ENCODE measurements at places on chromosomes 3 and 15.

GRCh38 chr3:125058959-125059358 is 3.2 kb upstream of the HEG1 start:
- no peak for DNase-seq

DNA sequence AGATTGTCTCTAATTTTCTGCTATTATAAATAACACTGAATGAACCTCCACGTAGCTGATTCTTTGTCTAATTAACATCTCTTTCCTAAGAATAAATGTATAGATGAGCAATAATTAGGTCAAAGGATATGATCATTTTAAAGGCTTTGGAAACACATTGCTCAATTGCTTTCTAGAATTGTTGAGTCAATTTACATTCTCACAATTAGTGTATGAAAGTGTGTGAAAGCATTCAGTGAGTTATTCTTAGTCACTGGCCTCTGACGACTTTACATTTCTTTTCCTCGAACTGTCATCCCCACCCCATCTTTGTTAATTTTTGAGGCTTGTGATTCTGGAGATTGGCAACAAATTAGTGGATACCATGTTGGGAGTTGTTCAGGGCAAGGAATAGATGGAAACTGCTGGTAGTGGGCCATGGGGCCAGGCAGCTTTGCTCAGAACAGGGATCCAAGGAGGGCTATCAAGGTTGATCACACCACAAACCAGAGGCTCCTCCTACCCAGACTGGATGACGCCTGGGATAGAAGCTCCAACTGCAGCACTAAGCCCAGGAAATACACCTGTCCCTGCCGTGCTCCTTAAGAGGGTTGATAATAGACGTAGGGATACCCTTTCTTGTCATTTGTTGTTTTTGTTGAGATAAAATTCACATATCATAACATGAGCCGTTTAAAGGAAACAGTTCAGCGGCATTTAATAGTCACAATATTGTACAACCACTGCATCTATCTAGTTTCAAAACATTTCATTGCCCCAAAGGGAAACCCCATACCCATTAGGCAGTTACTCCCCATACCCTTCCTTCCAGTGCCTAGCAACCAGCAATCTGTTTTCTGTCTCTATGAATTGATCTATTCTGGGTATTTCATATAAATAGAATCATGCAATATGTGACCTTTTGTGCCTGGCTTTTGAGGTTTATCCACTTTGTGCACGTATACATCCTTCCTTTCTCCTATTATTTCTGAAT is 27.9 kb downstream of the EIF1B start:
- peak; percentile 29 for DNase-seq

DNA sequence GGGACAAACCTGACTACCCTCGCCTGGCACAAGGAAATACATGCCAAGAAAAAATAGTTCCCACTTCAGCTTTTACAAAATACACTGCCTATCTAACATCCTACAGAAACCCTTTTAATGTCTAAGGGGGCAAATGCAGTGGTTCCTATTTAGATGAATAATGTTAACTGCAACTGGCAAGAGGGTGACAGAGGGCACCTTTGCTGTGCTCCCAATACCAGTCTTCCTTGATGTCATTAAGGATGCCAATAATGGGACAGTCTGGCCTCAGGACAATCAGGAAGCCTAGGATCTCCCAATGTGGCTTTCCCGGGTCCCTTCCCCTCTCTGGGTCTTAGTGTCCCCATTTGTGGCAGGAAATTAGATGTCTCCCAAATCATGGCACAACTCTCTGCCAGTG is 13.9 kb downstream of the CSRNP1 start:
- DNase-seq, result no peak

GRCh38 chr3:88480822-88481221 is 331.1 kb downstream of the C3orf38 start:
- DNase-seq, result peak; percentile 0

DNA sequence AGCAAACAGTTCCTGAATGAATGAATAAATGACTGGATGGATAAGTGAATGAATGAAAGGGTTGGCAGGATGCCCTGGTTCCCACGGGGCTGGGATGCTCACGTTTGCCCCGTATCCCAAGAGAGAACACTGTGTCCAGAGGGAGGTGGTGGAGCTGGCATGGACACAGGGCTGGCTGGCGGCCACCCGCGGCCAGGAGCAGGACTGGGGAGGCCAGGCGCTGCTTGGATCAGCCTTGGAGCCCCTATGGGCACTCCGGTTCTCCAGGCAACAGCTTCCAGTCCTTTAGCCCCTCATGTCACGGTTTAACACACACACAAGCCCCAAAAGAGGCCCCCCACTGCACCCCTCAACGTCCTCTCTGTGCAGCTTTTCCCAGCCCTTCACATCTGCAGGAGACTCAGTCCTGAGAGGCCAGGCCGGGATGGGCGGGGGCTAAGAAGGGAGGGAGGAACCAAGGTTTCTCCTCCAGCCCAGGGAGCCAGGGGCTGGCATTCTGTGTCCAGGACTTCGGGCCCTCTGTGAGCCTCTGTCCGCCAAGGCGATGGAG is 86.0 kb upstream of the ALDH1L1 start:
- peak; percentile 47 for DNase-seq

GRCh38 chr15:95284933-95285421 is 1045.5 kb upstream of the NR2F2 start:
- DNase-seq, result no peak

DNA sequence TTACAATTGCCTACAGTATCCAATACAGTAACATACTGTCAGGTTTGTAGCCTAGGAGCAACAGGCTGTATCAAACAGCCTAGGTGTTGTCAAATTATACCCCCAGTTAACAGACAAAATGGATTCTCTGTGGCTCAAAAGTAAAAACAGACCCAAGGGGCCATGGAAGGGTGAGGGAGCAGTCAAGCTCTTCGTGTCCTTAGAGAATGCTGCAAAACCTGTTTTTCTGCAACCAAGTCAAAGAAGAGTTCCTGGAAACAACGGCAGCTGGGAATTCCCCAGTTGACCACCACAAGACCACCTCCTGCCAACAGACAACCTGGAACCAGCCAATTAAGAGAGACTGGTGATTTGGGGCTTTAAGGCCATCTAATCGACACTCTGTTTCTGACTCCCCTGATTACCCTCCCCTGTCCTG is 11.1 kb upstream of the THUMPD3 start:
- no peak for DNase-seq

DNA sequence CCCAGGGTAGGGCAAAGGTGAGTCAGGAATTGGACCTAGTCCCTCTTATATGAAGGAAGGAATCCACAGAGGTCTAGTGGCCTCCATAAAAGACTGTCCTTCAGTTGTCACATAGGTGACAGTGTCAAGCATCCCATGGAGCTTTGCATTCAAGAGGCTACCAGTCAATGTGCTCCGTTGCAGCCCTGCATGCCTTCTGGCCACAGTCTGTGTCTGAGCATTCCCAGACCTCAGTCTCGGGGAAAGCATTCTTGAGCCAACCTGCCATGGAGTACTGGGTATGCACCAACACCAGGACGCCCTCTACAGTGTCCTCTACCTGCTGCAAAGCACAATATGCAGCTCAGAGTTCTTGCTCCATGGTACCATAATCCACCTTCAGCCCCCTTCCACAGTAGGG is 46.7 kb upstream of the VGLL3 start:
- DNase-seq, result no peak

- DNase-seq, result peak; percentile 34
Observed at GRCh38 chr3:182710557-182711157, 82.6 kb upstream of the ATP11B start.

- no peak for DNase-seq
Observed at GRCh38 chr3:195869413-195870001, 38.8 kb downstream of the TNK2 start.

GRCh38 chr3:99602183-99602582 is 36.2 kb upstream of the COL8A1 start:
- DNase-seq, result no peak

DNA sequence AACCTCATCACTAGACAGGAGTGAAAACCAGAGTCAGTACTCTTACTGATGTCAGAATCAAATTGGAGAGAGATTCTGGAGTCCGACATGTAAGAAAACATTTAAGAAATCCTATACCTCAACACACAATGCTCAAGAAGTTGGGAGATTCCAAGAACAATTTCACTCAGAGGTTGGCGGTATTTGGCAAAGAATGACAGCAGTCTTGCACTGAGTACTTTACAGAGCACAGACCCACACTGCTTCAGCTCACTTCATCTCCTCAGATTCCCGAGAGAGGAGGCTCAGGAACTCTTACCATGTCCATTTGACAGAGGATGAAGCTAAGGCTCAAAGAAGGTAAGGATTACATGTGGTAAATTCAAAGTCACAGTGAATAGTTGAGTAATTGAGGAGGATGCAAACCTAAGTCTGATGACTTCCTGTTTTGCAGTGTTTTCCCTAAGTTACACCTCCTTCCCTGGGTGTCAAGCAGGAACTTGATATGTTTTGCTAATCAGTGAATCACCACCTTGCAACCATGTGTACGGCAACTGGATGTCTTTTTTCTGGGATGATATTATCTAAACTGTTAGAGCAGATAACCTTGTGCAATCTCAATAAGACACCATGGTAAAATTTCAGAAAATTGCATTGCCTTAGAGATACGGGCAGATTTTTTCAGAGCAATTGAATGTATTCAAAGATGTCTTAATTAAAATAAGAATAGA is 61.3 kb upstream of the MME start:
- peak; percentile 51 for DNase-seq

DNA sequence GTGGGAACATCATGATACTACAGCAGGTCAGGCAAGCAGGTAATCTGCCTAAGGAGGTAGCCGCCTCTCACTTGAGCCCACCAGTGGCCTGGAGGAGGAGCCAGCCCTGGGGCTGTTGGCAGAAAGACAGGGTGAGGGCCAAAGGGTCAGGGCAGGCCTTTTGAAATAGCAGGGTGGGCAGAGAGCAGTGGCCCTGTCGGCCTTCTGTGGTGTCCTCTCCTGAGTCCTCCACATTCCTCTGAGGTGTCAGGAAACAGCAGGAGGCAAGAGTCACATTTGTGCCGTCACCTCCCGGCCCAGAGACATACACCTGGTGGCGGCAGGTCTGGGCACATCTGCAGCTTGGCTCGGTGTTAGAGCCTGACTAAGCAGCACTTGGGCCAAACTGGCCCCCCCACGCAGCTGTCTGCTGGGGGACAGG is 3.9 kb upstream of the BNC1 start:
- peak; percentile 85 for DNase-seq

GRCh38 chr3:171458071-171458863 is 1.9 kb downstream of the TNIK start:
- DNase-seq, result no peak

GRCh38 chr15:67852418-67852817 is 12.6 kb upstream of the RNU6-1 start:
- no peak for DNase-seq

- DNase-seq, result no peak
Observed at GRCh38 chr3:64566859-64567258, 120.9 kb downstream of the ADAMTS9 start.

DNA sequence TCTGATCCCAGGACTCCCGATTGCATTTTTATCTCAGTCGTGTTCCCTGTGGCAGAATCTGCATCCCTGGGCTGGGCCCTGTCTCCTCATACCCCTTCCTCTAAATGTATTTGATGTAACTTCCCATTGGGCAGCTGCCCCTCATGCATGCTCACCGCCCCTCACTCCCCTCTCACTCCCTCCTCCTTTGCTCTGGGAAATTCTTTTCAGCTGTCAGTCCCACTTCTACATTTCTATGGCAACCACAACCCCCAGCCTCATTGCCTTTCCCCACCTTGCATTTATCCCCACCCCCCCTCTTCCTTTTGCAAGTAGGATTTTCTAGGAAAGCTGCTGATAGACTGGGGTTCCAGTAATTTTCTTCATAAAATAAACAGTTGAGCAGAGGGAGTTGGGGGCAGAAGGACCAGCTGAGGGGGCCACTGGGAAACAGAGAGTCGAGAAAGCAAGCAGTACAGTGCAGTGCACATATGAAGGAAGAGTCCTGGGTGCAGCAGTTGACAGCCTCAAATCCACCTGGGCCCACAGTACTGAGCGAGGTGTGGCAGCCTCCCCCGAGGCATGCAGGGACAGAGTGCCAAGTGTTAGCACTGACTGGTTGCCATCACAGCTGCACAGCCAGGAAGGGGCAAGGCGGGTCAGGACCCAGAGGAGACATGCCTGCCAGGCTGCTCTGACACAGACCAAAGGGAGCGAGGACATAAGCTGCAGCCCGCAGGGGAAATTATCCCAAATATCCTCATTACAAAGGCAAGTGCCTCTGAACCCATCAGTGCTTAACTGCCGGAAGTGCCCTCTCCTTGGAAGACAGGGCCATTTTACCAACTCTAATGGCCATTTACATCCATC is 476.3 kb downstream of the EPHB1 start:
- DNase-seq, result no peak

DNA sequence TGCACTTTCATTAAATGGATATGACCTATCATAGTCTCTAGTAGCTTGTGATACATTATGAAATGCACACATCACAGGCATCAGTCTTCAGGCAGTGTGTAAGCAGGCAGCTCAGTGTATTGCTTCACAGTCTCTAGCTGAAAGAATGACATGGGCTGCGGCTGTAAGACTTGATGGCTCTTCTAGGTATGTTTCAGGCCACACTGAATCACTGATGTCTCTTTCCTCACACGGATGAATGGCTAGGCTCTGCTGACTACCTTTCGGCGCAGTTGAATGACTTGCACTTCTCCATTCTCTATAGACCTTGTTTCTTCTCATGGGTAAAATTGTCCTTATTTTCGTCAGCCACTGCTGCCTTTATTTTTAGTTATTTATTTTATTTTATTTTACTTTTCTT is 15.4 kb downstream of the APH1B start:
- DNase-seq, result no peak

DNA sequence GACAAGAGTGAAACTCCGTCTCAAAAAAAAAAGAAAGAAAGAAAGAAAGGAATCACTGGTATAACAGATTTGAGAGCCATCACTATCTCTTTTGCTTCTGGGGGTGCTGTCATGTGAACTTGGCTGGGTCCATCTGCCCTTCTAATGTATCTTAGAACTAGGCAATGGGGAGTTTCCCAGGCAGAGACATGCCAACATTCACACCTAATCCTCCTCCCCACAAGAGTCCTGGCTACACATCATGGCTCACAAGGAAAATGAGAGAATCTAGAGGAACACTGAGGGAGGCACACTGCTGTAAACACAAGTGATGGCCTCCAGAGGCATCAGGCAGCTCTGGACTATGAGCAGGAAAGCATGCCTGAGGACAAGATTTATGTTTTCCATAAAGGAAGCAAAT is 67.8 kb upstream of the PPP2R3A start:
- no peak for DNase-seq

DNA sequence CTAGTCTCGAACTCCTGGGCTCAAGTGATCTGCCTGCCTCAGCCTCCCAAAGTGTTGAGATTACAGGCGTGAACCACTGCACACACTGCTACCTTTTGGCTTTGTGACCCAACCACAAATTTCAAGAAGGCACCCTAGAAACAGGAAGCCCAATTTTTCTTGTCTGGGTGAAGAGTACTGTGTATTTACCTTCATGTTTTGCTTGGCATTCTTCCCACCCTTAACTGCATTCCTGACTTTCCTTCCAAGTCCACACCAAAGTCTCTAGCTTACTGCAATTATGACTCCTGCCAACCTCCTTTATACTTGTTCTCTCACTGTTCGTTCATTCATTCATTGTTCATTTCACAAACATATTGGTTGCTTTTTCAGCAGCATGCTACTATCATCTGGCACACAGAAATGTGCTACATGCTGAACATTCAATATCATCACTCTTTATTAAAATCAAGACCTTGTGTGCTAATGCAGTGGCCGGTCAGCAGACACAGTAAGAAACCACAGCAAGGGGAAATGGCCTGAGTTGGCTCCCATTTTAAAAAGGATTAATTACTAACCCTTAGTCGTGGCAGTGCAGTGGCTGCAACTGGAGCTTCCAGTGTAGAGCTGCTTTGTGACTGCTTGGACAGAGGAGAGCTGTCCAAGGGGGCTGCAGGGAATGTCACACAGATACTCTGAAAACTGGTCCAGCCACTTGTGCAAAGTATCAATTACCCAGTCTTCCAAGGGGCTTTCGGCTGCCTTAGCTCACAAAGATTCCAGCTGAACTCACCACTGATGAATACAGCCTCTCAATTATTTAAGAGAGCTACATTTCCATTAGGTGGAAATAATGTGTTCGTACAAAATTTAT is 94.0 kb downstream of the ETFA start:
- DNase-seq, result peak; percentile 88
